ENCODE measurements at places on chromosomes 6 and 20.

DNA sequence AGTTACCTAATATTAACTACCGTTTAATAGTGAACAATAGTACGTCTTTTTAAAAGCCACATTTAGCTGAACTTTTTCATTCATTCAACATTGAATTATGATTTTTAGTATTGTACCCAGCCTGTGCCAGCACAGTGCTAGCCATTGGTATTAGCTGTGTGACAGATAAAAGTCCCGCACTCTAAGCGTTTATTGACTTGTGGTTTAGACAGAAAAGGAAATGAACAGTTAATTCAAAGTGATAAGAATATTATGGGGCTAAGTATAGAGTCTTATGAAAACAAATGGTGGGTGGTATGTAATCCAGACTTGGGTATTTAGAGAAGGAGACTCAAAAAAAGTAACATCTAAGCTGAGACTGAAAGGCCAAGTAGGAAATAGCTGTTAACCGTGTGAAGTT lies 202.3 kb downstream of the RPS12 start:
- no peak for DNase-seq

GRCh38 chr20:22577515-22578220 lies 6.7 kb downstream of the FOXA2 start:
- DNase-seq, result no peak

DNA sequence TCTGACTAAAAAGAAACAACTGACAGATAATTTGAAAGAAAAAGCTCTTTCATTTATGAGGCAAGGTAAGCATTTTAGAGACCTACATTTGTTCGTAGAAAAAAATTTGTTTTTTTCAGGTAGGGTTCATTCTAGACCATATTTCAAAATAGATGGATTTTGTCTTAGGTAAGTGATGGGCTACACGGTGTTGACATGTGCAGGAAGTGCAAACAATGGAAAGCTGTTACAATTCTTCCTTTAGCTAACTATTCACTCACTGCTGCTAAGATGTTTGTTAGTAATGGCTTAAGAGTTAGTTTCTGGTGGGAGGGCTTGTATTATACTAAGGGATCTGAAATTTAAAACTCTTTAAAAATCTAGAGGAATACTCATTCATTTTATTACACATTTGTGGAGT lies 96.7 kb downstream of the CD109 start:
- DNase-seq, result no peak

DNA sequence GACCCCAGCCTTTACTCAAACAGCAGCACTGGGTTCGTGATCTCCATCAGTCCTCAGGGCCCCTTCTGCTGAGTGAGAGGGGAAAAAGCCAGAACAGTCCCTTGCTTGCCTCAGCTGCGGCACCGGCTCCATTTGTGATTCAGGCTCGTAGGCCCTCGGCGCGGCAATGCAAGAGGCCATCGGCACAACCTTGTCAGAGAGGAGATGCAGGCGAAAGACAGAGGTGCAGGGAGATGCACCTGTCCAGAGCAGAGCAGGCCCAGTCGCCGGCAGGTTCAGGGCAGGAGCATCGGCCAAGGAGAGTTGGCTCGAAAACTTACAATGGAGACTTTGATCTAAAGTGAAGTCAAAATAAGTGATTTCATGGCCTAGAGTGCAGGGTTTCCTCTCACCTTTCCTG lies 171.6 kb downstream of the SMOC2 start:
- DNase-seq, result no peak

DNA sequence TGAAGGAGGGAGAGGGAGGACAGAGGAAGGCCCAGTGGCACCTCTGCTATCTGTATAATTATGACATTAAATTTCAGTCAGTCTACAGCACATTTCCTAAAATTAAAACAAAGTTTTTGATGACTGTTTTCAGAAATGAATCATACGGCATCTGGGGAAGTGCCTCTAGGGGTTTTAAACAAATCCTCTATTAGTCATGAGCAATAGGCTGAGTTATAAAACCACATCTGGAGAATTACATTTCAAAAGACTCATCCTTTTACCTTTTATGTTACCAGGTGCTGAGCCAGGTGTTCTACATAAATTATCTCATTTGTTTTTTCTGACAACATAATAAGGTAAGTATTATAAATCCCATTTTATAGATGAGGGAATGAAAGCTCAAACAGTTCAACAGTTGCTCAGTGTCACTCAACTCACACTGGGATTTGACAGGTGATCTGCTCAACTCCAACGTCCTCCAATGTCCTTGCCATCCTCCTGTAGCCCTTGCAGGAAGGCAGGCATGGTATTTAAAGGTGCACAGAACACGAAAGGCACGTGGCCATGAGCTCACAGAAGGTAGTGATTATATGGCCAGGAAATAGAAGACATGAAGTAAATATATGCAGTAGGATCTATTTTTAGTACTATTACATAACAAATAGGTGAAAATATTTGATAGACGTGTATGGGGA lies 184.2 kb upstream of the MAN1A1 start:
- no peak for DNase-seq

DNA sequence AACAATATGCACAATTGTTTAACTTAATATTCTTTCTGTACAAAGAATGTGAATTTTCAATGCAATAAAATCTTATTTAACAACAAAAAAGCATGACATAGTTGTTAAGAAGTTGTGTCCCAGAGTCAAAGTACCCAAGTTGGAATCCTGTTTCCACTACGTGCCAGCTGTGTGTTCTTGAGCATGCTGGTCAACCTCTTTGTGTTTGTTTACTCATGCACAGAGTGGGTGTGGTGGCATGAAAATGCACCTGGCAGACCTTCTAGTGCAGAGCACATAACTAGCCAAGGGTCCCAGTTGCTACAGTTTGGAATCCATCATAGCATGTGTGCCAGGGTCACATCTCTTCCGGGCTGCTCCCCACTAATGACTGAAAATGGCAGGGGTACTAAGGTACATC lies 24.7 kb upstream of the MOCS1 start:
- DNase-seq, result no peak

- no peak for DNase-seq
Measured at GRCh38 chr20:6583134-6583738, 184.2 kb upstream of the BMP2 start.

- DNase-seq, result no peak
Measured at GRCh38 chr20:52484438-52484837, 292.9 kb upstream of the ZFP64 start.

DNA sequence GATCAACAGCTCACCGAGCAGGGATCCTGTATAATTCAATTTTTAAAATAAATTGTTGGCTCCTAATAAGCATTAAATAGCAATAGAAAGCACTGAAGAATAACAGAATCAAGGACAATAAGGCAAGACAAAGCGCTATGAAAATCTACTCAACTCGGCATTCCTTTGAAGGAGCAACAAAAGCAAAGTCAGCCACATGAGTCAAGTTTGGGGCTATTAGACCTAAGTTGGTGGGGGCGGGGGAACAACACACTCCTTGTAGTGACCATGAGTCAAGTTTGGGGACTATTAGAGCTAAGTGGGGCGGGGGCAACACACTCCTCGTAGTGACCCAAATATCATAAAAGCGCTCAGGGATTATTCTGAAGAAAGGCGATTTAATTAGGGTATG lies 120.0 kb downstream of the FOXC1 start:
- DNase-seq, result no peak

DNA sequence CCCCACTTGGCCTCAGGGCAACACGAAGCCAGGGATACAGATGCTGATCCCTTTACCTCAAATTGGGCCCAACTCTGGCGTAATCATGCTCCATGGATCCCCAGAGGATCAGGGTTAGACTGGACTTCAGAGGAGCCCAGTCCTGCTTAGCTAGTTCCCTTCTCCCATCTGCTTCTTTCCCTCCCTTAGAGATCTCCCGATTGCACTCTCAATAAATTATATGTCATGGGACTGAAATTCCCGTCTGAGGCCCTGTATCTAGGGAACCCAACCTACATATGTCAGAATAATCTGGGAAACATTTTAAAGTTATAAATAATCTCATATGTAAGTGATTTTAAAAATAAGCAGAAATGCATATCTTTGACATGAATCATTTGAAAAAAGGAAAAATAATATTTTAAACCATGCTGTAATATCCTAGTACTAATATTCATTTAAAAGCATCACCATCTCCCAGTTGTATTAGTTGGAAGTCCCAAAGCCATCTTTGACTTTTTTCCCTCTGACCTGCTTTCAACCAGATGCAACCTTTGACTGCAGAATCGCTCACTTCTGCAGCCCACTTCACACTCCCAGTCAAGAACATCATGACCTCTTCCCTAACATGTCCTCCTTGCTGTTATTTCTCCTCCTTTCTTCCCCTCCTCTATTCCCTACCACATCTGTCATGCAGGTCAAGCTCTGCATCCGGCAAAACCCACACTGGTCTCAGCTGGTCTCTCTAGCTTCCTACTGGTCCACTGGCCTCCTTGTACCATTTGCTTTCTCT lies 393.6 kb downstream of the BTBD3 start:
- DNase-seq, result no peak

DNA sequence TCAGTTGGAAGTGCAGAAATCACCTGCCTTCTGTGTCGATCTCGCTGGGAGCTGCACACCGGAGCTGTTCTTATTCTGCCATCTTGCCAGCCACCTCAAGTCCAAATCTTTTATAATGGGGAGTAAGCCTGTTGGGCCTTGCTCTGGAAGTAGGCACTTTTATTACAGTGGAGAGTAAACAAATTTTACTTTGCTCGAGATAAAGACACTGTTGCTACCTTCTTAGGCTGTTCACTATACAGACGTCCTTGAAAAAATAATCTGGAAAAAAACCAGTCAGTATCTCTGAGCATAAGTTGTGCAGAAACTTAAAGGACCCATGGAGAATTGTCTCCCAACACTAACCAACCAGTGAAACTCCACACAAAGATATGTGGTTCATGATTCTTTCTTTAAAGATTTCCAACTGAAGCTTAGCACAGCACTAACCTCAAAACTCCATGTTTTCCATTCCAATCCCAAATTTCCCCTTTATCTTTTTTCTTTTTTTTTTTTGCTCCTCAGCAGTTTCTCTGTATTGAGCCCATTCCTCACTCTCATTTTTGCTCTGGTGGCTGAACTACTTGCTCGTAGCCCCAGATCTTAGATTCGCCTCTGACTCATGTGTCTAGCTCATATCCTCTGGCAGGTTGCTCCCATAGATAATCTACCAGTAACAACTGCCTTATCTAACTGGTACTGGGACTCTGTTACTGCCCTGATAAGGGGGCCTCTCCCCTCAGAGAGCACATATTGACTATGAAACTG lies 34.3 kb upstream of the COL9A1 start:
- DNase-seq, result no peak

- no peak for DNase-seq
Measured at GRCh38 chr6:92682516-92683398, 736.6 kb downstream of the EPHA7 start.

DNA sequence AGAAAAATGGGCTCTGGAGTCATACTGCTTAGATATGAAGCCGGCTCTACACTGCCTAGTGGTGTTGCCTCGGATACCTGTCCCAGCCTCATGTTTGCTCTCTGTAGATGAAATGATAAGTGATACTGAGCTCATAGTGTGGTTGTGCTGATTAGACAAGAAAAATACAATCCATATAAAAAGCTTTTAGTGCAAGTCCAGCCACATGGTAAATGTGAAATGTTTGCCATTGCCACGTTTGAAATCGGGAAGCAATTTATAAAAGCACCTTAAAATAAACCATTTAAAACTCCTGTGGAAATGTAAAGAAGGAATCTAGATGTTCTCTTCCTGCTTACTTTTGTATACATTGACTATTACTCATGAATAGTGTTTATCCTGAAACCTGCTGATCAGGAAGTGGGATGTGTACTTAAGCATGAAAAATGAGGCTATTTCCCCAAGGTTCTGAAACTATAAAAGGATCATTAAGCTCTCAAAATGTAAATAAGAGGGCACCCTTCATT lies 13.1 kb upstream of the PBOV1 start:
- DNase-seq, result no peak

GRCh38 chr20:45049904-45050471 lies 50.9 kb downstream of the KCNS1 start:
- no peak for DNase-seq

- DNase-seq, result no peak
Measured at GRCh38 chr6:51139950-51140385, 321.3 kb downstream of the TFAP2B start.

DNA sequence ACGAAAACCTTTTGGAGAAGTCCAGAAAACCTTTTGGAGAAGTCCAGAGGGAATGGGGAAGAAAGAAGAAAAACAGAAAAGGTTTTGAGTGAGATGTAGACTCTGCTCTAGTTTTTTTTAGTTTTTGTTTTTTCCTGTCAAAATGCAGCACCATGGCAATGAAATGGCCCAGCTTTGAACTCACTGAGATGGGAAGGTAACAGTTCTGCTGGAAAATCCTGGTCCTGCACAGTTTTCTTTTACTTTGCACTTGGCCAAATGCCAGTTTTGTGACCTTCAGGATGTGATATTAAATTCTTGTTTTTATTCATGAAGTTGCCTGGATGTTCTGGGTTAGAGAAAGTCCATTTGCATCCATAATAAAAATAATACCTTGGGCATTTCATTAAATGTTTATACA lies 145.7 kb downstream of the CFAP61 start:
- no peak for DNase-seq

DNA sequence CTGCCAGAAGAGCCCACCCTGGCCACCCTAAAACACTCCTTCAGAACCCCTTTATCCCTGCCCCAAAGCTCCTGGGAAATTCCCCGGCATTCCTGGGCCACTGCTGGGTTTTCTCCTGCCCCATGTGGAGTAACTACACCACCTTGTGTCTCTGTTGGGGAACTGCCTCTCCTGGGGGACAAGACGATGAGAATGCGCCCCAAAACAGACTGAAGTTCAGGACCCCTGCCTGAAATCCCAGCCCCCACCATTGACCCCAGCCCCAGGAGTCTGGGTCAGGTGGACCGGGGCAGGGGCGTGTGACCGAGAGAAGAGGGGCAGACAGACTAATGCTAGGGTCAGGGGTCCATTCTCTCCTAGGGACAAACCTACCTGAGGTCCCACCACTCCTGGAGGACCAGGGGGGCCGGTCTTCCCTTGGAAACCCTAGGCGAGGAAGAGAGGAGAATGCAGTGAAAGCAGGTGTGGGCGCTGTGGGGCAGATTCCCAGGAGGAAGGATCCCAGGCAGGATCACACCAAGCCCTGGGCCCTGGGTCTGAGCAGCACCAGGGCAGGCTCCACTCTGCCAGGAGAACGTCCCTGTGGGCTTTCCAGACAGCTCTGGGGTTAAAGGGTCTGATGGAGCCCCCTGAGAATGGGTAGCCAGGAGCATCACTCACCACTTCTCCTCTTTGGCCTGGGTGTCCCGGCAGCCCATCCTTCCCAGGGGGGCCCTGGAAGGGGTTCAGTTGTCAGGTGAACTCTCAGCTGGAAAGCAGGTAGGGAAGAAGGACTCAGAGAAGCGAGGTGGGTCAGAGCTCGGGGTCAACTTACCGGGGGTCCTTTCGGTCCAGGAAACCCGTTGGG lies 19.4 kb downstream of the COL11A2 start:
- no peak for DNase-seq

DNA sequence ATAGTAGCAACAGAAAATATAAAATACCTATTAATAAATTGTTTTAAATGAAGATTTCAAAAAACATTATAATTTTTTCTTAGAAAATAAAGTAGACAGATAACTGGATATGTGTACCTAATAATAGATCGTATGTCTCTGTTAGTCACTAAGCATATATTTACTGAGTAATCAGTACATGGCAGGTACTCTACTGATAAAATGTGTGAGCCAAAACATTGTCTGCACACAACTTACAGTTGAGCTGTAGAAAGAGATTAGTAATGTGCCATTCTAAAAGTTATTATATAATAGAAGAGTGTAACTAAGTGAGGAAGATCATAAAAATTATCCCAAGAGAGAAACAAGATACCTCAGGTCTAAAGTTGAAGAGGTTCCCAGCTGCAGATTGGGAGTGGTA lies 929.9 kb upstream of the EPHA7 start:
- DNase-seq, result no peak
